CD4-positive, alpha-beta T cell treated with Interleukin-15 for 4 hours (primary cell): ENCODE measurements at places on chromosomes 6 and 20.

- no peak for DNase-seq
These were observed 42.3 kb downstream of the GNAS start for GRCh38 chr20:58894652-58895447.

GRCh38 chr20:63073738-63074065 is 66.9 kb upstream of the BHLHE23 start:
- DNase-seq: no peak

GRCh38 chr20:8658103-8658502 is 410.8 kb upstream of the PLCB4 start:
- DNase-seq: no peak

DNA sequence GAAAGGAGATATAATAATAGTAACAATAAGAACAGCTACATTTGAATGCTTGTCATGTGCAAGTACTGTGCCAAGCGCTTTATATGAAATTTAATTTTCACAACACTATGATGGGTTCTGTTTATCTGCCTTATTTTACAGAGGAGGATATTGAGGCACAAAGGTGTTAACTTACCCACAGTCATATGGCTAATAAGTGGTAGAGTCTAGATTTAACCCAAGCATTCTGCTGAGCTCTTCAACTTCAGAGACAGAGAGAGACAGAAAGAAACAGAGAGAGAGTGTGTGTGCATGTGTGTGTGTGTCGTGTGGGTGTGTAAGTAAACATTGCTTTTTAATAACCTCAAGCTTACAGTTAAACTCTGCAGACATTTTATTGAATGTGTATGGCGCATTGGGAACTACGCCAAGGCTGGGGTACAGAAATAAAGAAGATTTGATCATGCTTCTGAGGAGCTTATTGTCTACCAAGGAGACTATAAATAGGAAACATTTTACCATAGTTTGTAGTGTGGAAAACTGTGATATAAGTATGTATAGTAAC is 12.9 kb downstream of the TBPL1 start:
- DNase-seq: no peak

DNA sequence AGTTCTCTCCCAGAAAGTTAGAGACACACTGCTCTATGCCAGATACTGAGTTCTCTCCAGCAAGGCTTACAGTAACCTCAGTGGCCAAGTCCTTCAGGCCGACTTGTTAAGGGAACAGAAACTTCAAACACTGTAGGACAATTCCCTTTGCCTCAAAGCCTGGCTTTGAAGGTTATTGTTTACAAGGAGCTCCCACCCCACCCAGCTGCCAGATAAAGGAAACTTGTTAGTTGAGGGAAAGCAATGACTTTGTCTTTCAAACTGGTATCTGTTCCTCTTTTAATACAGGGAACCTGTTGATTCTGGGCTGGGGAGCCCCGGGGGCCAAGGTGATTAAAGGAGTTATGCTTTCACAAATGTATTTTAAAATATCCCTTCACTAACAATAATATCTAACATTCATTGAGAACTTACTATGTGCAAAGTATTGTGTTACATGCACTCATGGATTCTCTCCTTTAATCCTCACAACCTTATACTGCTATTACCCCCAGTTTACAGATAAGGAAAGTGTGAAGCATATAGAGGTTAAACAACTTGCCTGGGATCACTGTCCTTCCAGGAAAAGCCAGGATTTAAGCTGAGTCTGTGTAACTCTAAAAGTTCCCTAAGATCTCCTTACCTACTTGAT is 27.6 kb upstream of the CDKN1A start:
- no peak for DNase-seq

GRCh38 chr6:117072134-117072533 is 193.2 kb upstream of the VGLL2 start:
- DNase-seq: no peak

DNA sequence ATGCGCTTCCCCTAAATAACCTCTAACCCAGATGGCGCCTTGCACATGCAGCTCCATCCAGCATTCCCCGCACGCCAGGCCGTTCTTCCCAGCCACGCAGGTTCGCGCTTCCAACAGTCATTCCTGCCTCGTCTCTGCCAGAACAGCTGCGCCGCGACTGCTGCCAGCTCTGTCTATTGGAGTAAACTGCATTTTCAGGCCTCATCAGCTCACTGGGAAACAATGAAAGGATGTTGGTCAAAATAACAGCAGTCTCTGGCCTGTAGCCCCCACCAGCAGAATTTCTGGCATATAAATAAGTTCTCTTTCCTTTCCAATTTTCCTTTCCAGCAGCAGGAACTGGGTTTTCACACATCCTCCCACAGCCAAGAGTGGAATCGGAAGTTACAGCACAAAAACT is 14.6 kb downstream of the NRSN1 start:
- DNase-seq: no peak

DNA sequence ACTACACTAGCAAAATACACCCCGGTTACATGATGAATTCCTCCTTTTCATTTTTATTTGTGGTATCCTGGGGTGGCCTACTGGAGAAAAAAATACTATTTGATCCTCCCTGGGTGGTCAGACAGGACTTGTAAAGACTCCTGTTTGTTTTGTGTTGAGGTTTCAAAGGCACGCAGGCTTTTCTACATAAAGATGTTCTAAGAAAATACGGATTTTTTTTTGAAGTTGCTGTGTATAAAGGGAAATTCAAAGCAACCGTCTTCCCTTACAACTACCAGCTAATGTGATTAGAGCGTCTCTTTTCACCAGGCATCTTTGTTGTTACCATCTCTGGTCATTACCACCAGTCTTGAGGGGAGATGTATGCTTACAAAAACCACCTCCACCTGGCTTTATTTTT is 187.1 kb downstream of the SOX4 start:
- DNase-seq: no peak

- DNase-seq: no peak
These were observed 11.8 kb downstream of the UNC5CL start for GRCh38 chr6:41027241-41027640.

DNA sequence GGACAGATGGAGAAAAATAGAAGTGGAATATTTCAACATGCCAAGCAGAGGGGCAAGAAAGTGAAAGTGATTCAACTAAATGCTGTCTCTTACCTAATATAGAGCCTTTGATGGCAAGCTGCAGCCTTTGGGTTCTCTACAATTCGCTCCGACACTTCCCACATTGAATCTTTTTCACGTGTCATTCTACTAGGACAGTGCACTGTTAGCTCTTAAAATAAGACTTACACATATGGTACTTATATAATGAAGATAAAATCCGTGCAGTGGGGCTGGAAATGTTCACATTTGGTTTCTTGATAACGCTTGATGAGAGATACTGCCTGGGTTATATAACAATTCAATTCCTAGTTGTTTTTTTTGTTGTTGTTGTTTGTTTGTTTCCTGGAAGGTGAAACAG is 502.4 kb downstream of the LMBRD1 start:
- no peak for DNase-seq

GRCh38 chr6:96211341-96211740 is 195.6 kb downstream of the FUT9 start:
- no peak for DNase-seq

DNA sequence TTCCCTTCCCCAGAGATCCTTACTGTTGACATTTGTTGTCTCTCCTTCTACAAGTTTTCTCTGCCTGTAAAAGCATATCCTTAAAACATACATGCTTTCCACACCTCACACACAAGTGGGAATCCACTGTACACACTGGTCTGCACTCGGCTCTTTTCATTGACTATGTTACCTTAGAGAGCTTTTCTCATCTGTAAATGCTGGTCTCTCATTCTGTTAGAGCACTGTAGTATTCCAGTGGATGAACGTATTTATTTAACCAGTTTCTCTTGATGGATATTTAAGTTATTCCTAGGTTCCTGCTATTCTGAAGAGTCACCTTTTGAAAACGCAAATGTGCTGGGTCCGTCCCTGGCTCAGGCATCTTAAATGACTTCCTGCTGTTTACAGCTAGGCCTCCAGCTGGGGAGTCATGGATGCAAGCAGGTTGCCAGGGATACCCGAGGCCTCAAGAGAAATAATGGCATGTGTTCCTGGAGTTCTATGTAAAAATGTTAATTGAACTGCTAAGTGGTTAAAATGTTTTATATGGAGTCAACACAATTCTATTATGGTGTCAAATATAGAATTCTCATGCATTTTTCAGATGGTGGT is 61.1 kb upstream of the TGM3 start:
- DNase-seq: no peak

DNA sequence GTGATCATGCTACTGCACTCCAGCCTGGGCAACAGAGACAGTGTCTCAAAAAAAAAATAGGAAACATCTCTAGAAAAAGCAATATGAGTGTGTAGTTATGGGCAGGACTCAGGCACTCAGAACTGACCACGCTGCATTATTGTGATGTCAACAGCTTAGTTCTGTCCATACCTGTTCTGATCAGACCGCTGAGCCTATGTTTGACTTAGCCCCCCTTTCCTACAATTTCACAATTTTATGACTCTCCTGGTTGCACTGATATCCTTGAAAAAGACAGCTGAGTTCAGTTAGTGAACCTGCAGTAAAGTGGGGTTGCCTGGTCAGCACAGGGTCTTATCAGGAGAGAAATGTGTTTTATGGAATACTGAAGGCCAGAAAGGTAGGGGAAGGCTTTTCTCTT is 37.8 kb upstream of the PRDM1 start:
- no peak for DNase-seq

- no peak for DNase-seq
These were observed 259.4 kb upstream of the ECI2 start for GRCh38 chr6:4394786-4395185.

GRCh38 chr6:167742719-167743303 is 83.9 kb upstream of the AFDN start:
- DNase-seq: no peak

GRCh38 chr20:13009682-13010406 is 1.1 kb downstream of the SPTLC3 start:
- peak; percentile 4 for DNase-seq

- no peak for DNase-seq
These were observed 82.3 kb downstream of the PTPN1 start for GRCh38 chr20:50592282-50593004.

- DNase-seq: no peak
These were observed 302.6 kb upstream of the ARID1B start for GRCh38 chr6:156474507-156475120.

DNA sequence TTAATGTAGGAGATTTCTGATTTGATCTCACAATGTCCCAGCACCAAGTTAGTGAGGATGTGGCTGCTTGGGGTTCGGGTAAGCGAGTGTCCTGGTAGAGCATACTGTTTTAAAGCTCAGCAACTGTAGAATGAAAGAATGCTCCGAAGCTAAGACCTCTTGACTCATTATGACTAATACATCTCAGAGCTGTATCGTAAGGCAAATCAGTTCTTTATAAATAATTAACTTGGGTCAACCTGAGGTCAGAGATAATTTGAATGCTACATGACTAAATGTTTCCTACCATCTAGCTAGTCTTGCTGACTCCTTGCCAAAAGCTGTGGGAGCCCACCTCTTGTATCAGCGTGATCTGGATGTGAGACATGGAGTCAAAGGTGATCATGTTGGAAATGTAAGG is 128.8 kb upstream of the PDE7B start:
- no peak for DNase-seq

DNA sequence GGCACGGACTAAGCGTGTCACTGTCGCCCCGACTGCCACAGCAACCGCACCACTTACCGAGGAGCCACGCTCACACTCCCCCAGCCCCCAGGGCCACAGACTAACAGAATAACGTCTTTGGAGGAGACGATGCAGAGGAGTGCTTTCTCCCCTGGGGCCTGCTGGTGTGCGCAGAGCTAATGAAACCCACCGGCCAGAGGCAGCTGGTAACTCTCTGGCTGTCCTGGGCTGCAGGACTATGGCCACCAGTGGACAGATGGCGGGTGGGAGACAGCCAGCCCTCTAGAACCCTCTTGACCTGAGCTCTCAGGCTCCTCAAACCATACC is 228.0 kb downstream of the DLL1 start:
- no peak for DNase-seq

GRCh38 chr6:160926281-160927276 is 65.0 kb upstream of the MAP3K4 start:
- DNase-seq: no peak

DNA sequence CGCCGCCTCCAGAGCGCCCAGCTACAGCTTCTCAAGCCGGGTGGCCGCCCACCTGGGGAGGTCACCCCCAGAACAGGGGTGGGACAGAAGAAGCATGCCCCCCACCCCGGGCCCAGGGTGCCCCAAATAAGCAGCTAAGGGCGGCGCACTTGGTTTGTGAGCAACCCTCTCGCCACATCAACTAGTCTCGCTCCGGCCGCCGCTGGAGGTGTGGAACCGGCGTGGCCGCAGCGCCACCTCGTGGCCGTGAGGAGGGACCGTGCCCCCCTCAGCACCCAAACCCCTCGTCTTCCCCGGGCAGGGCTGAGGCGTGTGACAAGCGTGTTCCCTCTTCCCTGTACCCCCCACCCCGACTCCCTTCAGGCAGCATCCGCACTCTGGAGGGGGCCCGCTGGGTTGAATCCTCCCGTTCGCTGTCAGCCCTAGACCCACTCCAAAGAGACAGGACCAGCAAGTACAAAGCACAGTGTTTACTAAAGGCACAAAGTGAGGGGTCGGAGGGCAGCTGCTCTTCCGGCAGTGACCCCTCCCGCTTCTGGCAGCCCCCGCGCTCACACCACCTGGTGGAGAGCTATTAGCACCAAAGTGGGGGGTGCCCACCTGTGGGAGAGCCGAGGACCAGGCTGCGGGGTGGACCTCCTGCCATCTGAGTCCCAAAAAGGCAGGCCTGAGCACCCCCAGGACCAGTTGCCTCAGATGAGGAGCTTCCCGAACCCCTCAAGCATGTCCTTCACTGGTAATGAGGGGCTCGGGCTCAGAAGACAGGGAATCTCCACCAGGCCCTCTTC is 45.4 kb downstream of the MDFI start:
- peak; percentile 71 for DNase-seq

- DNase-seq: peak; percentile 75
These were observed 931 bp upstream of the UCKL1 start for GRCh38 chr20:63957004-63957689.

DNA sequence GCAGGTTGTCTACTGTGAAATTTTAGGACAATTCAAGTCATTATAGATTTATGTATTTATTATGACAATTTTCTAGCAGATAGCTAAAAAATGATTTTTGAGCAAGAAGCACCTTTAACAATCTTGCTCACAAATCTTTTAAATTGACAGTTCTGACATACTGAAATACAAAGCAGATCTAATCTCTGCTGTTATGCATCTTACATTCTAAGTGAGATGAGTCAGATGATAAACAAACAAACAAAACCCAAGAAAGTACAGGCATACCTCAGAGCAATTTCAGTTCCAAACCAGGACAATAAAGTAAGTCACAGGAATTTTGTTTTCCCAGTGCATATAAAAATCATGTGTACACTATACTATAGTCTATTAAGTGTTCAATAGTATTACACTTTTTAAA is 430.7 kb upstream of the PTCHD4 start:
- DNase-seq: no peak

- DNase-seq: no peak
These were observed 25.1 kb upstream of the TRIM27 start for GRCh38 chr6:28948782-28949486.
